ENCODE measurements at places on chromosomes 2 and 18. TPM values are rescaled to one million over a fixed set of nuclear protein-coding genes. Genes with fewer than 3 reads are reported as not detected.

The SERPINB7 gene
- not detected for total RNA-seq

The OTX1 gene
- total RNA-seq: 0.33 TPM

The STPG4 gene
- not detected for total RNA-seq

The POTEE gene
- total RNA-seq: 0.36 TPM

The SPDYA gene
- total RNA-seq: 0.33 TPM

The DUSP19 gene
- 2.4 TPM for total RNA-seq

The ELP2 gene
- total RNA-seq: 90.5 TPM

The MLPH gene
- total RNA-seq: 0.36 TPM

The EMX1 gene
- total RNA-seq: 3.7 TPM

The SP5 gene
- total RNA-seq: 9.3 TPM

The CPLX4 gene
- not detected for total RNA-seq
